Stromal cell of bone marrow (primary cell): ENCODE measurements at places on chromosomes 7 and 10.

DNA sequence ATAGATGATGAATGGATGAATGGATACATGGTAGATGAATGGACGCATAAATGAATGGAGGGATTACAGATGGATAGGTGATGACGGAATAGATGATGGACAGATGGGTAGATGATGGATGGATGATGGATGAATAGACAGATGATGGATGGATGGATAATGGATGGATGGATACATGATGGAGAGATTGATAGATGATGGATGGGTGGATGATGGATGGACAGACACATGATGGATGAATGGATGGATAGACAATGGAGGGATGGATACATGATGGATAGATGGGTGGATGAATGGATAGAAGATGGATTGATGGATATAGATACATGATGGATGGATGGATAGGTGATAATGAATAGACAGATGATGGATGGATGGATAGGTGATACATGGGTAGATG lies 8.8 kb upstream of the PDGFA start:
- no peak for DNase-seq

DNA sequence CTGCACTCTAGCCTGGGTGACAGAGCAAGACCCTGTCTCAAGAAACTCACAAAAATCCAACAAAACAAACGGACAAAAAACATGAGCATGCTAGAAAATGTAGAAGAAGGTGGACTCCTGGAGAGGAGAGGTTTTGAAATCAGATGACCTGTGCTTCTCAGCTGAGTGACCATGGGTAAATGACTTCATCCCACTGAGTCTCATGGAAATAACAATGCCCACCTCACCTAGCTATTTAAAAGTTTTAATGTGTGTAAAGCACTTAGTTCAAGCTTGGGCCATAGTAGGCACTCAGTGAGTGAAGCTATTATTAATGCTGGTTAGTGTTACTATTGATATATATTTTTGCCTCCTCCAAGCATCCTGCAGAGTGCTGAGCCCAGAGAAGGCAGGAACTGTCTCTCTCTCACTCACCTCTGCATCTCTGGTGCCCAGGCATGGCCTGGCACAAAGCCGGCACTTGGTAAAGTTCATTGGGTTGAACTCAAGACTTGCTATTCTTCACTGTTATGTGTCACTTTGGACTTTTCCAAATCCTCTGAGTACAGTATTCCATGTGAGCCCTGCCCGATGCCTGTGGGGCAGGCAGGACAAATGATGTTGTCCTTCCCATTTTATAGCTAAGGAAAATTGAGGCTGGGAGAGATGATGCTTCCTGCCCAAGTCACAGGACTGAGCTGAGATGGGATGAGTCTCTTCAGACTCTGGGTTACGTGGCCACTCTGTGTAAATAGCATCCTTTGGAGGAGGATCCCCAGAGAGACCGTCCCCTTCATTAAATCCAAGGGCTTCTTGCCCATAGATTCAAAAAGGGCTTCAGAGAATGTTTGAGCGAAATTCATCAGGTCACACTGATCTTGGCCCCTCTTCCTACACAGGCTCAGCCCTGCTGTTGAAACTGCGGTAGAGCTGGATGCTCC lies 81.4 kb upstream of the EMX2 start:
- DNase-seq, result peak; percentile 77

DNA sequence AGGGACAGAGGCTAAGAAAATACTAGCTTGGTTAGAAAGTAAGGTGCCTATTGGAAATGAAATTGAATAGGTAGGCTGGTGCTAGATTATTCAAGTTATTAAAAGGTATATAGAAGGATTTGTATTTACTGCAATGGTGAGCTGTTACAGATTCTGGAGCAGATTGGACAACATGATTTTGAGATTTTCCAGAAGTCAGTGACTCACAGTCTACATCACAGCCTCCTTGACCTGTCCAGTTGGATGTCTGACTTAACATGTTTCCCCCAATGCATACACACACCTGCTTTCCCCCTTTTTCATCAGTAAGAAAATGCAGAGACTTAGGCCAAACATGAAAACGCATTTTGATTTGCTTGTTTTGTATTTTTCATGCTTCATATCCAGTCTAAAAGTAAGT lies 33.4 kb downstream of the STARD3NL start:
- DNase-seq, result no peak

DNA sequence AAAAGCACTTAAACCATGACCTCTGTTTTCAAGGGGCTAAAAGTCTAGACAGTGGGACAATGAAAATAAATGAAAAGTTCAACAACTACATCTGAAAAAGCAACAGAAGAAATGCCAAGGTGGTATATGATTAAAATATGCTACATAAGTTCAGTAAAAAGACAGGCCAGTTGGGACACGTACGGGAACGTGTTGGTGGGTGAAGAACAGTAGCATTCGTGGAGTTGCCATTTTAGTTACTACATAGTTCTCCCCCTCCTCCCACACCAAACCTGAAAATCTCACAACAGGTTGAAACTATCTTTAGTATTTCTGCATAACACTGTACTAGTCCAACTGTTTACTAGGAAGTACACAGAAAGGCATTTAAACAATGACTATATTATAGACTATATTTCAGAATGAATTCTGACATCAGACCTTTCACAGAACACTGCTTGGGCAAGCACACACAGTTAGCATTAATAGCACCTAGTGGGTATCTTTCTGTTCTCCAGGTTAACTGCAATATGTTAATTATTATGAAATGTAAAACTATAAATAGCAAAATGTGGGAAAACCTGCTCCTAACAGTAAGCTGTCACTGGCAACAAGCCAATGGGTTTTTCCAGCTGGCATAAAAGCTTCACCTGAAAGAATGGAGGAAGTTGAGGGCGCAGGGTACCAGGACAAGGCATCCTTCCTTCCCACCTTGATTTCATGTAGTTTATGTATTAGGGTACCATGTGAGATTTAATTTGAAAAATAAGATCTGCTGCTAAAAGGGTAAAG lies 135.0 kb downstream of the STRA8 start:
- DNase-seq, result no peak

DNA sequence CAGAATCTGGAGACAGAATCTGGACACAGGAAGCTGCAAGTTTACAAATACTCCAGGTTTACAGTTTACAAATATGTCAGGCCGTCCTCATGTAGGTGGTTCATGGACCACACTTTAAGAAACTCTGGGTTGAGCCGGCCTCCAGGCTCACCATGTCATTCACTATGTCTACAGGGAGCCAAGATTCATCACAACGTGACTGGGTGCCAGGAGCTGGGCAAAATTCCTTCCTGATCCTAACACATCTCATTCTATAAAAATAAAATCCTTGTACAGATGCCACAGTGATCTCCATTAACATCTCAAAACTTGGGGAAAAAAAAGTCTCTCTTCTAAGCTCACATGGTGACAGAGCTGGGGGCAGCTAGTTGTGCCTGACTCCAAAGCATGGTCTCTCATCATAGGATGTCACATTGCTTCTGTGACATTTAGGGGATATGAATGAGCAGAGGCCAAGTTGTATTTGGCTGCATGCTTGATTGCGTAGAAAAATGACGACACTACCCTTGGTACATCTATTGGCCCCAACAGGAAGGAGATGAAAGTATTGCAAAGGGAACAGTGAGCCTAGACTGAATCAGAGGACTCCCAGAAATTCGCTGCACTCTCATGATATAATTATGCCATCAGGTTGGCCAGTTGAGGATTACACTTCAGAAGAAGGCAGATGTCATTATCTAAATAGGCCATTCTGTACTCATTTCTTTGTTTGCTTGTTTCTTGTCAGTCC lies 35.9 kb downstream of the MTURN start:
- DNase-seq, result no peak

- DNase-seq, result no peak
Measured at GRCh38 chr10:123470336-123470921, 195.7 kb upstream of the GPR26 start.

DNA sequence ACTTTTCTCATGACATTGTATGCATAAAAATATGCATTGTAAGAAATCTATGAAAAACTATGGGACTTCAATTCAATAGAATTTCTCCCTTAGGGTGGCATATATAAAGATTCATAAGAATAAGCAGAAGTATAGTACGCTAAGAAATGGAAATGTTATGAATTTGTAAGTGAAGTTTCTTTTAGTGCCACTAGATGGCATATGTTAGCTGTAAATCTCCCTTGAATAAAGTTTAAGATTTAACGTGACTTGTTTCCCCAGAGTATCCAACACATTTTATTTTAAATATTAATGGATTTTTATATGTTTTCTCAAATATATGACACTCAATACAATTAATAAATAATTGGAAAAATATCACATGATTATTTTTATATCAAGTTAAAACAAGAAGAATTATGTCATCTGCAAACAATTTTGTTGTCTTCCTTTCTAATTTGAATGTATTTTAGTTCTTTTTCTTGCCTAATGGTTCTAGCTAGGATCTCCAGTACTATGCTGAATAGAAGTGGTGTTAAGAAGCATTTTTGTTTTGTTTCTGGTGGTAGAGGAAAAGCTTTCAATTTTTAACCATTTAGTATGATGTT lies 287.2 kb downstream of the HGF start:
- DNase-seq, result no peak

- DNase-seq, result no peak
Measured at GRCh38 chr7:90119178-90119971, 34.9 kb upstream of the STEAP1 start.

- no peak for DNase-seq
Measured at GRCh38 chr10:60139798-60140566, 233.6 kb upstream of the CCDC6 start.

- no peak for DNase-seq
Measured at GRCh38 chr7:81819861-81820260, 50.0 kb upstream of the HGF start.

DNA sequence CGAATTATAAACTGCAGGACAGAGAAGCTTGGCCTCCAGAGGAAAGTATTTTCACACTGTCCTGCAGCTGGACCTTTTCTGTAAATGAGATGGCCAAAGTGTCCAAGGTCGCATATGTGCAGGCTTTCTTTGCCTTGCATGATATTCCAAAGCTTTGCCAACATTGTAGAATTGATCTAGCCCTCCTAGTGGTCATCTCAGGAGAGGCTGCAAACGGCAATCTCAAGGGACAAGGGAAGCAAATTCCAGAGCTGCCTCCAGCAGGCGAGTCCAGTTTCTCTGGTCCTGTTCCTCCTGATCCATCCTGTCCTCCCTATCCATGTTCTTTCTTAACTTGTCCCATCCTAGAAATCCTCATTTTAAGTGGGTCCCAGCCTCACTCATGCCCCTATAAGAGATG lies 373.4 kb upstream of the PCDH15 start:
- DNase-seq, result no peak

- no peak for DNase-seq
Measured at GRCh38 chr10:97321804-97322190, 2.7 kb downstream of the FRAT1 start.

GRCh38 chr10:78868456-78868855 lies 200.3 kb upstream of the ZMIZ1 start:
- no peak for DNase-seq

GRCh38 chr7:87047-87446 lies 105.3 kb upstream of the FAM20C start:
- no peak for DNase-seq

DNA sequence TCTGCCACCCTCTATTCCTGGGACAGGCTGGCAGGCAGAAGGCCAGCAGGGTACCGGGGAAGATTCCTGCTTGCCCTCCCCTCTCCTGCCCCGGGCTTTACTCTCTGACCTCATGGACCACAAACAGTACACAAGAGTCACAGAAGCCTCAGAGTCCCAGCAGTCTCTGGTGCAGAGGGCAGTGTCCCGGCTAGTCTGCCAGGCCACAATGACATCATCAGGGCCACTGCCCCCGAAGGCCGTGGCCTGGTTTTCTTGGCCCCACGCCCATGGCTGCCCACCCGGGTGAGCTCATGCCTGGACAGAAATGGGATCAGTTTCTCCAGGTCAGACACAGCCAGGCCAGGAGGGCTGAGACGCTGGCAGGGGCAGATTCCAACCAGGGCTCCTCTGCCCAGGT lies 91.9 kb downstream of the MYL10 start:
- DNase-seq, result peak; percentile 23

GRCh38 chr10:60377955-60378354 lies 11.7 kb downstream of the ANK3 start:
- DNase-seq, result no peak

DNA sequence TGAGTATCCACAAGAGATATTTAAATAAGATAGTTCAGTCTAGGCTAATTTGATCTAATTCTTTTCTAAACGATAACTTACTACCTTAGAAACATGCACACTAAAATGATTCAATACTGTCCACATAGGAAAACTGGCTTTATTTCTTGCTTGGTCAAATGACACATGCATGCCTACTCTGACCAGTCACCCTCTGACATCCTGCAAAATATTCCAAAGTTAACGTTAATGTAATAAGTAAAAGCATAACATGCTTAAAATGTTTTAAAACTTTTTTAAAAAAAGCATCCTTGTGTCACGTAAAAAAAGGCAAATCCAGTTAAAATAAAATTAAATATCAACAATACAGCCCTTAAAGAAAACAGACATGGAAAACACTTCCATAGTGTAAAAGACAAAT lies 70.2 kb downstream of the UBE2H start:
- peak; percentile 33 for DNase-seq

GRCh38 chr7:46557295-46557711 lies 636.2 kb upstream of the IGFBP3 start:
- no peak for DNase-seq

DNA sequence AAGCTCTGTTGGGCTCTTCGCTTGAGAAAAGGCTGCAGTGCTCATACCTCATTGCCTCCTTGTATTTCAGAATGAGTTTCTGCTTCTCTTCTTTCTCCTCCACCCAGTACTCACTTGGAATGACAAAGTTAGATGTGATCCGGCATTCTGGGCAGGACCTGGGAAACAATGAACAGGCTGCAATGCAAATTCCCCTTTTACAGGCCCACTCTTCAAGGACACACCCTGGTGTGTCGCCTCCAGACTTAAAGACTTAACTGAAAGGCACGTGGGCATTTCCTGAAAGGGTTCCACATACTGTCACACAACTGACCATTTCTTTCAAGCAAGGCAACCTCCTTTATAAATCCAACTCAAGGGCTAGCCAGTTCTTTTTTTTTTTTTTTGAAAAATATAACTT lies 23.6 kb downstream of the MKRN1 start:
- DNase-seq, result no peak

- DNase-seq, result no peak
Measured at GRCh38 chr7:109387530-109387929, 817.9 kb downstream of the DNAJB9 start.

GRCh38 chr10:74388801-74389200 lies 237.8 kb downstream of the ADK start:
- no peak for DNase-seq

GRCh38 chr10:69359594-69359993 lies 57.1 kb downstream of the TACR2 start:
- DNase-seq, result no peak

DNA sequence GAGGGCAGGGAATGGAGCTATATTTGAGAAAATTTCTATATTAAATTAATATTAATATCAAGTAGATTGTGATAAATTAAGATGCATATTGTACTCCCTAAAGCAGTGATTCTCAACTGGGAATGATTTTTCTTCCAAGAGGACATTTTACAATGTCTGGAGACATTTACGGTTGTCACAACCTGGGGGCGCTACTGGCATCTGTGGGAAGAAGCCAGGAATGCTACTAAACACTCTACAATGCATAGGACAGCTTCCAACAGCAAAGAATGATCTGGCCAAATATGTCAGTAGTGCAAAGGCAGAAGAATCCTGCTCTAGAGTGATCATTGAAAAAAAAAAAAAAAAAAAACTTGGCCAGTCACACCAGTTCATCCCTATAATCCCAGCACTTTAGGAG lies 100.0 kb downstream of the LSM5 start:
- no peak for DNase-seq
